ENCODE measurements at places on chromosomes 2 and 18.

DNA sequence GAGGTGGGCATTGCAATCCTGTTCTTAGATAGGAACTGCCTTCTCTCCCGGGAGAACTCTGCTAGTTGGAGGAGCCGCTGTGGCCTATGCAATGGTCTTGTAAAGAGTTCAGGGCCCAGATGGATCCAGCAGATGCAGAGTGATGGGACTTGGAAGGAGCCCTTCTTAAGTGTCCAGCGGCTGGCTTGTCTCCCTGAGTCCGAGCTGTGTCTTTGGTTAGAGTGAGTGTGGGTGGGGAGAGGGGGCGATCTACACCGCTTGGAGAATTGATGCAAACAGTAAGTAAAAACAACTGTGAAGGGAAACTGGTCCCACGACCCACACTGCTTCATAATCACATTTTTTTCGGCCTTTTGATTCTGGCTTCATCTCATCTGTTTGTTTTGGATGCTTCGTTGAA lies 89.8 kb upstream of the CYRIA start:
- no peak for DNase-seq

- no peak for DNase-seq
Measured at GRCh38 chr18:61127714-61128467, 205.3 kb upstream of the CDH20 start.

DNA sequence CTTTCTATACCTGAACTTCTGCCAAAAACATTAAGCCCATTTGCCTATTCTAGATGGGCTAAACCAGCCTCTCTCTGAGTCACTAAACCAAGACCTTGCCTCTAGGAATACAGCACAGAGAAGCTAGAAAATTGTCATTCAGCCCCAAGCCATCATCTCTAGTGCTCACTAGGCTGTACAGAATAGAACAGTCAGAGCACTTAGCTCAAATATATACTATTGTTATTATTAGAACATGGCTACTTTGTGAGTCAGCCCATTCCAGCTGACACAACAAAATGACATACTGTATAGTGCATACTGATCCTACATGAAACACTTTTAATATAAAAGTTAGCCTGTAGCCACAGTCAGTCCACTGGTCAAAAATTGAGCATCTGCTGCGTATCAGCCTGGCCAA lies 418.8 kb downstream of the NRXN1 start:
- peak; percentile 41 for DNase-seq

DNA sequence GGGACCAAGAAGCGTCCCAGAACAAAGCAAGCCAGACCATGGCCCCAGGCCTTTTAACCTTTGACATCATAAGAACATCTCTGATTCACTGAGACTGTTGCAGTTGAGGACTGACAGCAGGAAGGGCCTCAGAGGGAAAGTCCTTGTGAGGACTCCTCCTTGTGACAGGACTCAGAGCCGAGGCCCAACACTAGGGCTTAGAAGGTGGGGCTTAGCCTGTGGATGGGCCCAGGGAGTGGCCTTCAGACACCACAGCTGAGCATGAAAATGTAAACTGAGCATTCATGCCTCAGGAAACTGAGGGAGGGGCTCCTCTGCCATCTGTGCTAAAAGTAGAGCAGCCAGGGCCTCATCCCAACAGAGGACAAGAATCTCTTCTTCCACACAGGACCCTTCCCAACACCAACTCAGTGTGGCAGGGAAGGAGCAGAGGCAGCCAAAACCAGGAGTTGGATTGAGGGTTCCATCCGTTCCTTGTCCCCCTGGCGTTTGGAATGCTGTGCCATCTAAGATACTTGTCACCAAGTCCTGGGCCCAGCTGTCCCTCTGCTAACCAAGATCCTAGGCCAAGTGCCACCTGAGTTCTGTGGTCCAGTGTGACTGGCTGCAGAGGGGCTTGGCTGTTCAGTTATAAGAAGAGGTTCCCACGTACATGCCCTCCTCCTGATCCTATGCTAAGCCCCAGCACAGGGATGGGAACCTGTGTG lies 37.5 kb upstream of the CAB39 start:
- DNase-seq: no peak

GRCh38 chr2:204535764-204536163 lies 9.5 kb upstream of the PARD3B start:
- DNase-seq: no peak

DNA sequence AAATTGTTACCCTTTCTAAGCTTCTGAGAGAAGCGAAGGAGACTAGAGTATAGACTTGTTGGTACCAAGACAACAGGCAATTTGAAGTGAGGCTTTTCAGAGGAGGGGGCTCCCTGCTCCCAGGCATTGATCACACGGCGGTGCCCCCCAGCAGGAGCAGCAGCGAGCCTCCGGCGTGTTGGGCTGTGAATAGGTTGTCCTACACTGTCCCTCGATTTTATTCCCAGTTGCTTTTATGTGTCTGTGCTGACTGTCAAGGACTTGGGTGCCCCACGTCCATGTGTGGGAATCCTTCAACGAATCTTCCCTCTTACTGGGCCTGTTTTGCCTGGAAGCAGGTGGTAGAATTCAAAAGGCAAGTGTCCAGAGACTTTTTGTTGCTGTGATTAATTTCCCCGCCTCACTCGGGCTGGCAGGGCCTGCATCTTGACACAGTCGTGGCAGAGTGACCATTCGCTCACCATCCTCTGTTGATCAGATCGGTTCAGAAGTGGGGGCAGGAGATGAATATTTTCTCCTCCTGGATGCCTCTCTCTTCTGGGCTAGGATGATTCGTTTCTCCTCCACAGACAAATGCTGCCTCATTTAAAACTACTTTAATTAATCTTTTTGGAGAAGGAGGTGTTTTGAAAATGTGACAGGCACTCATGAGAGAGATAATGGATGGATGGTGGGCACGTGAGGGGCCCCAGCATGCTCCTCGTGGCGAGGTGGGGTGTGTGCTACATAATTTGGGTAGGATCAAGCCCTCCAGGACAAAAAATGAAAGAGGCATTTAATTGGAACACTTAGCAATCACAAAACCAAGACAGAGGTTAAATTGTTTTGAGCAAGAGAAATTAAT lies 77.6 kb downstream of the SMIM21 start:
- DNase-seq: no peak

- peak; percentile 3 for DNase-seq
Measured at GRCh38 chr2:65800998-65801397, 368.6 kb upstream of the SPRED2 start.

GRCh38 chr2:182506606-182507005 lies 79.8 kb upstream of the PDE1A start:
- peak; percentile 84 for DNase-seq

GRCh38 chr2:64754570-64754969 lies 100.9 kb upstream of the SERTAD2 start:
- DNase-seq: no peak

DNA sequence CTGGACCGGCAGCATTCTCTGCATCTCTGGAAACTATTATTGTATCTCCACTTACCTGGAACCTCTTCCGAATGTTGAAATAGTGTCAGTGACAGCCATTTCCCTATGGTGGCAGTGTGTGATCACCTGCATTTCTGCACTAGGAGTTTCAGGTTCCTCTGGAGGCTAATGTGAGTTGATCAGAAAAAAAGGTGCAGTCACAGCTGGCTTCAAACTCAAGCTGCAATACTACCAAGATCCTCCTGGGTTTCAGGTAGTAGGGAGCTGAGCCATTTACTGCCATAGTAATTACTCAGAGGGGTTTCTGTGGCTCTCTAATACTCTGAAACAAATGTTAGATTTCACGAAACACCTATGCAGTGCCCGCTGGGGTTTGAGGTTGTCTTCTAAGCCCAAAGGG lies 183.5 kb upstream of the OSR1 start:
- no peak for DNase-seq

DNA sequence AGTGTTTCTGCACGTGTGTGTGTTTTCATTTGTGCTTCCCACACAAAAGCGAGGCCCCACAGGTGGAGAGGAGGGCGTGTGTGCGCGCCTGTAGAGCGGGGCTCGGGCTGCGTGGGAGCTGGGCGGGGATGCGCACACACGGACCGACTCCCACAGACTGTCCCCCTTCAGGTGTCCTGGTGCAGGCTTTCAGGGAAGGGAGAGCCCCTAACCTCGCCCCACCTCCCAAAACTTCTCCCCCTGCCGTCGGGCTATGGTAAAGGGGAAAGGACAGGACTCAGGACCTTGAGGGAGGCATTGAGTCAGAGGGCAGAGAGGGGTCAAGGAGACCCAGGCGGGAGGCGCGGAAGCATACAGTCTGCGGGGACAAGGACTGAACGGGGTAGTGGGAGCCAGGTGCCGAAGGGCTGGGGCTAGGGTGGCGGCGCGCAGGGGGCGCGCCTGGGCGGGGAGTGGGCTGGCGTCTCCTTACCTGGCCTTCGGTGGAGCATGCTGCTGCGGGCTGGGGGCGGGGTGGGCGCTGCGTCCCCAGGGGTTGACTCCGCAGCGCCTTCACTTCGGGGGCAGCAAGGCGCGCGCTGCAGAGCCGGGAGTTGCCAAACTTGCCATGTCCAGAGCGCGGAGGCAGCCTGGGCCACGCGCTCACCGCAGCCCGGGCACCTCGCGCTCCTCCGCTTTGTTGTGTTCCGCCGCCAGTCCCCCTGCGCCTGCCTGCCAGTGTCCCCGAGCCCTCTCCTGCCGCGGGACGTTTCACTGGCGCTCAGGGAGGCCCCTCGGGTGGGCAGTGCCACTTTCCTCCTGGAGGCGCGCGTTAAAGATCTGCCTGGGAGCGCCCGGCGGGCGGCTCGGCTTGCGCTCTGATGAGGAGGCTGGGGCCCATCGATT lies 302.0 kb downstream of the NCKAP5 start:
- DNase-seq: peak; percentile 41

DNA sequence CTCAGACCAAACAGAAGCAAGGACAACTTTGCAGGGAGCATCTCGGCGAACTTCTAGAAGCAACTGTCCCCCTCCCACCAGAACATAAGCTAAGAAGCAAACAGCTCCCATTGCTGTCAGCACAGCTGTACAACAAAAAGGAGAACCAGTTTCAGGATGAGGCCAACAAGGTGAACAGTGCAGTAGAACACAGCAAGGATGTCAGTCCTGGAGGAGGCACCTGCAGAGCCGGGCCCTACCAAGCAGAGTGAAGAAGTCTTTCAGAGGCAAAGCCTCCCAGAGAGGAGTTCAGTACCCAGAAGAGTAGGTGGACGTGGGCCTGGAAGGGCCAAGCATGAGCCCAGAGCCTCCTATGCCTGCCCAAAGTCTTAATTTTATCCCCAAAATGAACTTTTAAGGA lies 1.0 kb downstream of the PASK start:
- no peak for DNase-seq

- no peak for DNase-seq
Measured at GRCh38 chr18:48754993-48755473, 195.7 kb downstream of the SMAD7 start.

- no peak for DNase-seq
Measured at GRCh38 chr2:28349546-28350165, 43.0 kb upstream of the FOSL2 start.

DNA sequence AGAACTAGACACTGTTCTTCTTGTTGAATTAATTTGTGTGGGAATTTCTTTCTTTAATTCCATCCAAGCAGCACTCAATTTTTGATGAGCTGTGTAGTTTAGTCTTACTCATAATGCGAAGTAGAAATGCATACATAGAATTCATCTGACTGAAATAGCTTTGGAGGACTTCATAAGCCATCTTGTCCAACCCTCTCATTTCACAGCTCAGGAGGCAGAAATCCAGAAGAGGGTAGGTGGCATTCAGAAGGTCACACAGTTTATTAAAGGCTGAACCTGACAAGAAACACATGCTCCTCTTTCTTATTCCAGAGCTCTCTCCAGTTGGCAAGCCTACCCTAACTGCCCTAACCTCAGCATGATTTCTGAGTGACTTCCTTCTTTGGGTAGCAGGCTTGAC lies 169.2 kb upstream of the NOSTRIN start:
- DNase-seq: peak; percentile 36

DNA sequence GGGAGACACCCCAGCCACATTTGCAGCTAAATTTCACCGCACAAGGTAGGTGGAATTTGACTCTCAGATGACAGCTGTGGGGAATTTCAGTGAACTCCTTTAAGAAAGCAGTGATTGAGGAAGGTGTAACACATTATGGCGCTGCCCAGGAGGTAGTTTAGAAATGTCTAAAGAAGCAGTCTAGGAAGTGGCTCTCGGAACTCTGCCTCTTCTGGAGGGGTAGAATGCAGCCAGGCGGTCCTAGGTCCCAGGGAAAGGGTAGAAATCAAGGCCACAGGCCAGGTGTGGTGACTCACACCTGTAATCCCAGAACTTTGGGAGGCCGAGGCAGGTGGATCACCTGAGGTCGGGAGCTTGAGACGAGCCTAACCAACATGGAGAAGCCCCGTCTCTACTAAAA lies 179.0 kb upstream of the HAAO start:
- DNase-seq: no peak

GRCh38 chr2:183390109-183390508 lies 265.9 kb downstream of the NUP35 start:
- no peak for DNase-seq

DNA sequence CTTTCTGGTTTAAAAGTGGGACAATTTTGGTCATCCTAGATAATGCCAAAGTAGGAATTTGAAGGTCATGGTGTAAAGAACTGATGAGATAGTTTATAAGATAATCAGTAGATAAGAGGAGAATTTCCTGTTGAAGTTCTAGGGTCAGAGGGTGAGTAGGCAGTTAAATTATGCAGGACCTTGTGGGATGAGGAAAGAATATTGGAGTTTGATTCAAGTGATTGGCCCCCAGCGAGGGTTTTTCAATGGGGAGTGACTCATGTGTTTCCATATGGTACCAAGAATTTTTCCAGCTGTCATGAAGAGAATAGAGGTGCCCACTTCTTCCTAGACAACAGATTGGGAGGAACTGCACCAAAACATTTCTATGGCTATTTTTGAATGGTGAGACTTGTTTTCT lies 940.2 kb upstream of the ZEB2 start:
- peak; percentile 50 for DNase-seq

DNA sequence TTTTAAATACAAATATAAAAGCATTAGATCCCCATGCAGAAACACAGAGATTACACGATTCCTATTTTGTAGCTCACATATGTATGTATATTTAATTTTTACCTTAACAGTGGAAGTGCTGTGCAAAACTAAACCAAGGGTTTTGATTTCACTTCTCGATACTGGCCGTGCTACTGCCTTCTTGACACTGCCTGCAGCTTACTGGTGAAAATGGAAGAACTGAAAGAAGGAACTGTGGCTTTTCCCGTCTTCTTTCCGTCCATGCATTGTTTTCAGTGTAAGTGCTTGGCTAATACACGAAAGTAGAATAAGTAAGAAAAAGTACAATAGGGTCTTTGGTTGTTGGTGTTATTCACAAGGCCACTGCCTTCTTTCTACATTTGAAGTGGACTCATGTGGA lies 129.5 kb downstream of the NDUFA10 start:
- no peak for DNase-seq

GRCh38 chr2:155054712-155055111 lies 356.2 kb downstream of the KCNJ3 start:
- DNase-seq: no peak

DNA sequence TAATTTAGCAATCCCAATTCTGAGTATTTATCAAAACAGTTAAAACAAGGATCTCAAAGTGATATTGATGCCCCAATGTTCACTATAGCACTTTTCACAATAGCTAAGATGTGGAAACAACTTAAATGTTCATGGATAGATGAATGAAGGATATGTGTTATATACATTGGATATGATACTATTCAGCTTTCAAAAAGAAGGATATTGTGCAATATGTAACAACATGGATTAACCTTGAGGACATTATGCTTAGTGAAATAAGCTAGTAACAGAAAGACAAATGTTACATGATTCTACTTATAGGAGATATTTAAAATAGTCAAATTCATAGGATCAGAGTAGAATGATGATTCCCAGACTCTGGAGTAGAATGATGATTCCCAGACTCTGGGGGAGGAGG lies 78.0 kb downstream of the INSIG2 start:
- no peak for DNase-seq

- DNase-seq: no peak
Measured at GRCh38 chr2:15158100-15158499, 403.0 kb downstream of the NBAS start.
